ENCODE measurements at places on chromosomes 11 and 22.
A peak's percentile ranks its signal among the peaks of the same experiment; 100 is the strongest.

DNA sequence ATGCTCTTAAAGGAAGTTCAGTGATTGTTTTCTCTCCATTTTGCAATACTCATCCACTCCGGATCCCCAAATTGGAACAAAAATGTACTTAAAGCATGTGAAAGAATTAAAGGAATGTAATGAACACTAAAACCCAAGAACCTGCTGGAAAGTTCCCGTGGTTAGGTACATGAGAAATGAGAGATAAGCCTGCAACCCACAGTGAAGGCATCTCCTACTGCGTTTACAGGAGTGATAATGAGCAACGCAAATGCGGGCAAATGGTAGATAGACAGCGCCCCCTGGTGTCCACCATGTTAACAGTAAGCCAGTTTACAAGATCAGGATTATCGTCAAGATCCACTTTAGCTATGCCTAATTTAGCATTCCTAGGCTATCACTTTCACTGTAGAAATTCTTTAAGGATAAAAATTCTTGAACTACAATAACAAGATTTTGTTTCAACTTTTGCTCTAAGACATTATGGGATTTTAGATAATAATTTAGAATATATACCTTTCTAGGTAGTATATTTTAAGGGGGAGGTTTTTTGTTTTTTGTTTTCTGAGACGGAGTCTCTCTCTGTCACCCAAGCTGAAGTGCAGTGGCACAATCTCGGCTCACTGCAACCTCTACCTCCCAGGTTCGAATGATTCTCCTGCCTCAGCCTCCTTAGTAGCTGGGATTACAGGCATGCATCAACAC is 29.9 kb downstream of the ALG9 start:
- peak; percentile 3 for DNase-seq

DNA sequence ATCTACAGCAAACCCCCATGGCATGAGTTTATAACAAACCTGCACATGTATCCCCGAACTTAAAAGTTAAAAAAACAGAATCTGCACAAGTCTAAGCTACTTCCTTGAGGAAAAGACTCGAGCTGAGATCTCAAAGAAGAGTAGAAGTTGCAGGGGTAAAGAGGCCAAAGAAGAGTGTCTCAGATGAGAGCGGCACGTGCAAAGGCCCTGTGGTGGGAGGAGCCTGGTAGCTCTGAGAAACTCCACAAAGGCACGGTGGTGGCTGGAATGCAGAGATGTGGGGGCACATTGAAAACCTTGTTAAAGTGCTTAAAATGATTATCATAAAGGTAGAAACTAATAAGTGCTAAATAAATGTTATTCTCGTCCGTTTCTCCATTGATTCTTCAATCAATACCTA is 103.2 kb upstream of the GRK3 start:
- DNase-seq, result no peak

GRCh38 chr11:11297578-11297977 is 55.5 kb downstream of the CSNK2A3 start:
- no peak for DNase-seq

DNA sequence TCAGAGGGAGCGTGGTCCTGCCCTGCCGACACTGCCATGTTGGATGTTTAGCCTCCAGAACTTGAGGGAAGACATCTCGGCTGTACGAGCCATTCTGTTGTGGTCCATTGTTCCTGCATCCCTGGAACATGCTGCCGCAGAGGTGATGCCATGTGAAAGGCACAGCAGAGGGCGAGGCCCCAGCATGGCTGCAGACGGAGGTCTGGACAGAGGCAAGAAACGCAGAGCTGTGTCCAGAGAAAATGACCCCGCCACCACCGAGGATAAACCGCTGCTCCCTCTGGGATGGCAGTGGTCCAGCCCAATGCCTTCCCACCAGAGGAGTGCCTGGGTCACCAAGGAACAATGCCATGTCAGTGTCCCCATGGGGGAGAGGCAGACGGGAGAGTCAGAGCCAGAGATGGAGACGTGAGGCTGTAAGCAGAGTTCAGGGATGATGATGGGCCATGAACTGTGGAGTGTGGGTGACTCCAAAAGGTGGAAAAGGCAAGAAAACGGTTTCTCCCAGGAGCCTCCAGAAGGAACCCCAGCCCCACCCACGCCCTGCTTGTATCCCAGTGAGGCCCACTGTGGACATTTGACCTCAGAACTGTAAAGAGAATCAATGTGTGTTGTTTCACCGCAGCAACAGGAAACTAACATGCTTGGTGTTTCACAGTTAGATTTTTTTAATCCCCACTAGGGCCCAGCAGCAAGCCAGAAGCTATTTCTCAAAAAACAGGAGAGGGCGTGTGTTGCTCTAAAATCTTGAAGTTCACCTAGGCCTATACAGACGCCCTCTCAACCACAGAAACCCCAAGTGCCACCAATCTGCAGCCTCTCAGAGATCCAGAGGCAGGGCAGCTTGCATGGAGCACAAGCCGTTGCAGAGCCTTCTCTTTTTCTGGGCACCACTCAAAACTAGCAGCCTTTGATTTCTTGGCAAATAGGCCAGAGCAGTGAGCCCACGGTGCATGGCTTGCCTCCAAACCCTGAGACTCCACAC is 1422.9 kb downstream of the TBC1D22A start:
- DNase-seq, result no peak

- DNase-seq, result no peak
These were observed at the start of gene SCT for GRCh38 chr11:626475-627307. TSS of gene SCT (minus strand) at chr11:627181. CDS start at chr11:627143, 38 bp downstream.

- DNase-seq, result no peak
These were observed 147.1 kb downstream of the WT1 start for GRCh38 chr11:32288276-32288675.

- DNase-seq, result no peak
These were observed 162.8 kb downstream of the DSCAML1 start for GRCh38 chr11:117633976-117634755.

- DNase-seq, result no peak
These were observed 382 bp downstream of the C11orf54 start for GRCh38 chr11:93741882-93742226.

DNA sequence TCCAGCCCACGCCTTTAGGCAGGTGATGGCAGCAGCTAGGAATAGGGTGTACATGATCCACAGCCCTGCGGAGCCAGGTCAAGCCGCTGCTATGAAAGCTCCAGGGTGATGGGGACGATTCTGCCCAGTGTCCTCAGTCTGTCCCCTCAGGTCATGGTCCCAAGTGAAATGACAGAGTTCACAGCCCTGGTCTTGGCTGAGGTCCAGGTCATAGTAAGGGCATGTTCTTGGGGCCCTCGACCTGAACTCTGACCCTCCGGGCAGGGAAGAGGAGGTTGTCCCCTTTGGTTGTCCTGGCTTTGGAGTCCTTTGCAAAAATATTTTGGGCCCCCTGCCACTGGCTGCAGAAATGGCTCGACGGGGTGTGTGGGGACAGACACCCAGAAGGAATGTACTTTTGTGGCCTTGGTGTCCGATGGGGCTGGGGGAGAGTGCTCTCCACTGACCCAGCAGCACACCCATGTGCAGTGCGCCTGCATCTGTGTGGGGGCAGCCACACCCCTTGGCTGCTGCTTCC is 7.3 kb downstream of the C22orf31 start:
- DNase-seq, result no peak

GRCh38 chr11:13384908-13385640 is 77.9 kb downstream of the BTBD10 start:
- DNase-seq, result no peak

DNA sequence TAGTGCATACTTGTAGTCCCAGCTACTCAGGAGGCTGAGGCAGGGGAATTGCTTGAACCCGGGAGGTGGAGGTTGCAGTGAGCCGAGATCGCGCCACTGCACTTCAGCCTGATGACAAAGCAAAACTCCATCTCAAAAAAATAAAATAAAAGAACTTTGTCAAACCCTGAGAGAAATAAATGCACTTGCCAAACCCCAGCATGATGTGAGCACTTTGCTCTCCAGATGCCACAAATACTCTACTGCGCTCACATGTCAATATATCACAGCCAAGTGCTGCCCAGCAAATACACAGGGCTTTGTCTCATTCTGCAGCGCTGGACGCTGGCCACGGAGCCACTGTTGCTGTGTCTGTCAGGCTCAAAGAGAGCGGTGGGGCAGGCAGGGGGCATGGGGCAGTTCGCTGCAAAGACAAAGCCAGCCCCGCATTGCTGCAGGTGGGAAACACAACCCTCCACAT is 45.1 kb downstream of the AHNAK start:
- no peak for DNase-seq

- DNase-seq, result no peak
These were observed 997 bp downstream of the UBE2L3 start for GRCh38 chr22:21568347-21569075.

DNA sequence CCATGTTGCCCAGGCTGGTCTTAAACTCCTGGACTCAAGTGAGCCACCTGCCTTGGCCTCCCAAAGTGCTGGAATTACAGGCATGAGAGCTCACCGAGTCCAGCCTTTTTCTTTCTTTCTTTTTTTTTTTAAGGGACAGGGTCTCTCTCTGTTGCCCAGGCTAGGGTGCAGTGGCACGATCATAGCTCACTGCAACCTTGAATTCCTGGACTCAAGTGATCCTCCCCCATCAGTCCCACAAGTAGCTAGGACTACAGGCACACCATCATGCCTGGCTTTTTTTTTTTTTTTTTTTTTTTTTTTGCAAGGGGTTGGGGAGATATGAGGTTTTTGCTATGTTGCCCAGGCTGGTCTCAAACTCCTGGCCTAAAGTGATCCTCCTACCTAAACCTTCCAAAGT is 78.5 kb downstream of the MRTFA start:
- no peak for DNase-seq

DNA sequence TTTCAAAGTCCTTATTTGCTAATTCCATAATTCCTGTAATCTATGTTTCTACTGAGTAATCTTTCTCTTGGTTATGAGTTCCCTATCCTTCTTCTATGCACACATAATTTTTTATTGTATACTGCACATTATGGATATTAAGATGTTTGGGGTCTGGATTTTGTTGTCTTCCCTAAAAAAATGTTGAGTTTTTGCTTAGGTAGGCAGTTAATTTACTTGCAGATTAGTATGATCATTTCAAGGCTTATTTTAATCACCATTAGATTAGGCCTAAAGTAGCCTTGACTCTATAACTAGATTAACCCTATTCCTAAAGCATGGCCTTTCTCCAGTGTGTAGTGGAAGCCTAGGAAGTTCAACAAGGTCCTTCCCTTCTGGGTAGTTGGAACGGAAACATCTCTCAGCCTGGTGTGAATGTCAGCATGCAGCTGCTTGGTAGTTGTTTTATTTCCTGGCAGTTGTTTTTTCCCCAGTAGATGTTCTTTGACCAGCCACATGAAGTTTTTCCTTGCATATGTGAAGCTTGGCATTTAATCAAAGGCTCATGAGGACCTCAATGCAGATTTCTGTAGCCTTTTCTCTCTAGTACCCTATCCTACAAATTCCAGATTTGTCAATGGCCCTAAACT is 419.3 kb upstream of the NARS2 start:
- DNase-seq, result no peak

- DNase-seq, result no peak
These were observed 14.0 kb downstream of the CAPN5 start for GRCh38 chr11:77080643-77081210.

DNA sequence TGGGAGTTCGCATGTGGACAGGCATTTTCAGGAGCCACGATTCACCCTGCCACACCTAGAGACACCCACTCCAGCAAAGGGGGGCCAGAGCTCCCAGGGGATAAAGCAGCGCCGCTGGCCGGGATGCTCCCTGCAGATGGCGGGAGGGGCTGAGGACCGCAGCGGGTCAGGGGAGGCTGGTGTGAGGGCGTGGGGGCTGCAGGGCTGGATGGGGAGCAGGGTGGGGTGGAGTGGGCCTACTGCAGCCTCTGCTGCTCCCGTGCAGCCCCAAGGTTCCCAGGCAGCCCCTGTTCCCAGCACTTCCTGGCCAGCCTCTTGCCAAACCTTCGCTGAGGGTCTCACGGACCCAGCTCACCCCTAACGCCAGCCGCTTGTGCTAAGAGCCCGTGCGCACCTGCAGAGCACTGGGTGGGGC is 13.0 kb downstream of the MUC5B start:
- DNase-seq, result no peak

Data from cerebellar nuclear complex (tissue), 1 donor.